ENCODE measurements at places on chromosomes 12 and 14. TPM values are rescaled to one million over a fixed set of nuclear protein-coding genes. Genes with fewer than 3 reads are reported as not detected.

DNA sequence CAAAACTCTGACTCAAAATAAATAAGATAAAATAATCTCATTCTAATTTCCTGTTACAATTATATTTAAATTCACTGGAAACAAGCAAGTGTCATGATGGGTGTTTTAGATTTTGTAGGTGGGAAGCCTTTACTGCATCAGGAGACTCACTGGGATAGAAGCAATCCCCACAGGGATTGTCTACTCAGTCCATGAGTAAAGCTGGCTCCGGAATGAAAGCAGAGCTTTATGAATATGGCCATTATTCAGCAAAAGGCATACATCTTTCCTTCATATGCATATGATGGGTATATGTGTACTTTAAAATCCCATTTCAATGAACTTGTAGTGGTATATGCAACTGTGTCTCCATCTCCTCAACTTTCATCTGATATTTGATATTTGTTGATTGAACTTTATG lies 25.4 kb upstream of the PPM1H start:
- no peak overlapping the region for H3K4me3 ChIP-seq
- peaks cover 2% of the 10 kb centered on the region for H3K27me3 ChIP-seq
- no peak for DNase-seq
- H3K27ac ChIP-seq = no peak overlapping the region
- H3K4me1 ChIP-seq = no peaks in the 10 kb centered on the region

Gene PTCSC3
- not detected for total RNA-seq

Gene UTP20
- 18.1 TPM for total RNA-seq

DNA sequence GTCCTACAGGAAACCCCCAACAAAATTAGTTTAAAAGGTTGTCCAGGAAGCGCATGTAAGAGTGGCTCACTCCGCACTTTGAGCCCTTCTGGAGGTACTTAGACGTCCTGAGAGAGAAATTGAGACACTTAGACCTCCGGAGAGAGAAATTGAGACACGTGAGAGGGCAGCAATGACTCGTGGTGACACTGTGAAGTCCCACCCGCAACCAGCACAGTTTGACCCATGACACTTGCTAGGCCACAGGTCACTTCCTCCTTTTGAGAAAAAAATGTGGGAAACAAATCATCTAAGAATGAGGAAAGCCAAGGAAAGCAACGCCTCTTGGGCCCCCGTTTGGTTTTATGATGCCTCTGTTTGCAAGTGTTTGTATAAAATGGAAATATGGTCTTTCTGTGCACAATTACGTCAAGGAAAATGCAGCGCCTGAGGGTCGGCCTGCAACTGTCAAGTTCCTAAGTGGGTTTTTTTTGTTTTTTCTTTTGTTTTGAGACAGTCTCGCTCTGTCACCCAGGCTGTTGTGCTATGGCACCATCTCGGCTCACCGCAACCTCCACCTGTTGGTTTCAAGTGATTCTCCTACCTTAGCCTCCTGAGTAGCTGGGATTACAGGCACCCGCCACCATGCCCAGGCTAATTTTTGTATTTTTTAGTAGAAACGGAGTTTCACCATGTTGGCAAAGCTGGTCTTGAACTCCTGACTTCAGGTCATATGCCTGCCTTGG lies 13.6 kb upstream of the CDCA4 start:
- H3K27ac ChIP-seq = no peak overlapping the region
- H3K4me3 ChIP-seq = no peak overlapping the region

Gene POLR3B
- total RNA-seq = 7.3 TPM

DNA sequence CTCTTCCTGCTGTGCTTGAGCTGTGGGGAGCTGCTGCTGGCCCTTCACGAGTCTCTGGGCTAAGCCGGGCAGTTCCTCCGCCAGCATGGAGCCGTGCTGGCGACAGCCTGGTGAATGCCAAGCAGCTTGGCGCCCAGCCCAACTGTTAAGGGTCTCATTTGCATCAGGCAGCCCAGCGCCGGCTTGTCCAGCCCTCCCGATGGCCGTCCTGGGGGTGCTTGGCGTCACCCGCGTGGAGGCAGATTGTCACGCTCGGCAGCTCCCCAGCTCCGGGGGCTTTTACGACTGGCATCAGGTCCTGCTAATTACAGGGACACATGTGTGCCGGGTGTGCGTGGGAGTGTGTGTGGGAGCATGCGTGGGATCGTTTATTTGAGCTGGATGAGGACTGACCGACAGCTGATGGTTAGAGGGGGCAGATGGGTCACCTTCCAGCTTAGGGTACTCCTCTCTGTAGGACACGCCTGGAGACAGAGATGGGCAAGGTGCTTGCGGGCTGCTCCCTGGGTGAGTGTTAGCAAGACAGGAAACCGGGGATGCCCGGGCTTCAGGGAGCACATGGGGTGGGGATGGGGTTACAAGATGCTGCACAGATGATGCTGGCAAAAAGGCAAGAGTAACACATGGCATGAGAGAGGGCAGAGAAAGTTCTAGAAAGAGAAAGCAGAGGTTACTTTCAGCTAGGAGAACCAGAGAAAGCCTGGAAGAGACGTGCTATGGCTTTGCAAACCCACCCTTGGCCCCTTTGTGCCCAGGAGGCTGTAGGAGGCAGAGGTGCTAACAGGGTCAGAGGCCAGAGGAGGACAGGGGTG lies 64.1 kb downstream of the KIF26A start:
- no peaks in the 10 kb centered on the region for H3K4me1 ChIP-seq
- H3K27ac ChIP-seq = no peak overlapping the region
- DNase-seq = no peak
- peaks cover 2% of the 10 kb centered on the region for H3K27me3 ChIP-seq
- no peak overlapping the region for H3K4me3 ChIP-seq

DNA sequence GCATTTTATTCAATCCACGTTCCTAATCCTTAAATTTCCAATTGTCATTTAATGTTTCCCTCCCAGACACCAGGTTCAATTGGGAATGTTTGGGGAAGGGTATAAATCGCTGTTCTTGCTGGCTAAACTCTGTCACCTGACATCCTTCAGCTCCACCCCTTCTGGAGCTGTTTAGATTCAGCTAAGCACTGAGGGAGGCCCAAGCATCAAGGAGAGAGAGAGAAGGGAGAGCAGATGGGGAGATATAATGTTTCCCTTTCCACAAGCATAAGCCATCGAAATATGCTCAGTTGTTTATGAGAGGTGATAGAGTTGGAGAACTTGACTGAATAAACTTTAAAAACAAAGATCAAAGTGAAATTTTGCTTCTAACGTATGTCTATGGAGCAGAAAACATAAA lies 1.8 kb downstream of the ABCC9 start:
- no peak overlapping the region for H3K27ac ChIP-seq
- H3K36me3 ChIP-seq = no peaks in the 10 kb centered on the region
- peaks cover 53% of the 10 kb centered on the region for H3K27me3 ChIP-seq

GRCh38 chr12:119154435-119154818 lies 24.3 kb upstream of the HSPB8 start:
- H3K4me1 ChIP-seq = no peaks in the 10 kb centered on the region
- no peak overlapping the region for H3K4me3 ChIP-seq
- no peak for DNase-seq
- peaks cover 9% of the 10 kb centered on the region for H3K27me3 ChIP-seq
- H3K27ac ChIP-seq = no peak overlapping the region

GRCh38 chr12:18551701-18552100 lies 186.1 kb downstream of the PLCZ1 start:
- no peaks in the 10 kb centered on the region for H3K4me1 ChIP-seq
- no peaks in the 10 kb centered on the region for H3K27me3 ChIP-seq
- no peak for DNase-seq
- H3K27ac ChIP-seq = no peak overlapping the region

DNA sequence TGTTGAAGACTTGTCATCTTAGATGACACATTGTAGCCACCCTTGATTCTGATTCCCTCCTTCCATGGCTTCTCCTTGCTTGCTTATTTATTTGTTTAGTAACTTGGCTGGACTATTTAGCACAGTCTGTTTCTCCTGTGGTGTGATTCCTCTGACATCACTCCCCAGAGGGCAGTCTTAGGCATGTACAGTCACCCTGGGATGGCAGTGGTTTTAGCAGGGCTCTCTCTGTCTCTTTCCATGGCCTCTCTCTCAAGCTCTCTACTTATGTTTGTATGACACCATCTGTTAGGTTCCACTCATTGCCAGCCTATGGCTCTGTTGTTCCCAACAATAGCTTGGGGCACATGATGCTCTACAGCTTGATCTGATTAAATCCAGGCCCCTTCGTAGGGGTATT lies 158.3 kb downstream of the ADGRD1 start:
- H3K27ac ChIP-seq = no peak overlapping the region
- no peak overlapping the region for H3K4me3 ChIP-seq
- H3K36me3 ChIP-seq = no peaks in the 10 kb centered on the region
- no peak for DNase-seq
- H3K27me3 ChIP-seq = peaks cover 15% of the 10 kb centered on the region

Gene SDSL
- not detected for total RNA-seq
